ENCODE measurements at places on chromosomes 3 and 15.

GRCh38 chr3:14284694-14285547 is 106.3 kb downstream of the LSM3 start:
- DNase-seq = no peak

DNA sequence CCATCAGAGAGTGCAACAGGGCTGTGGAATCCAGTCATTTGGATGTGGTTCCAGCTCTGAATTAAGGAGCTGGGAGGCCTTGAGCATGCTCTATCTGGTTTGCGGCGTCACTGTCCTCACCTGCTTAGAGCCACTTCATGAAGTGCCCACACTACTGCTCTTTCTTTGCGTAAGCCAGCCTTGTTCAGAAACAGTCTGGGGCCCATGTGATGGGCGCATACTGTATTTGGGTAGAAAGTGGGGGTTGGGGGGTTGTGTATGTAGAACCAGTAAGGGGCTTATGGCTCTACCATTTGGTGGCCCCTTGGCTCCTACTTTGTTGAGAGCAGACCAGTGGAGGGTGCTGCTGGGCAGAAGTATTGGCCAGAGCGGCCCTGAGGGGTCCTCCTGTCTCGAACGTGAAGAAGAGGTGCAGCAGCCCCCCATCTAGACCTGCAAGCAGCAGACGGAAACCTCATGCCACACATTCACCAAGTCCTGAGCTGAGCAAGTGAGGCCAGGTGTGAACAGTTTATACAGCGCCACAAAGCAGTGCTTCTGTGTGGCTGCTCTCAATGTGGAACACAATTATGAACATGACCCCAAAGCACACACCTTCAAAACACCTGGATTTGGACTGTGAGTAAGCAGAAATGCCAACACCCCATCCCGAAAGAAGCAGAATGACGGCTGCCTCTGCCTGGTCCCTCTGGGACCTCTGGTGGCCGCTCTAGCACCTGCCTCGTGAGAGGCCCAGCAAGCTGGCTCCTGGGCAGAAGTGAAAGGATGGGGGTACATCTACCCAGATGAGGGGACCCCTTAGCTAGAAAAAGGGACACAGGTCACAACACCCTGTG is 26.6 kb downstream of the SRPRB start:
- DNase-seq = no peak

DNA sequence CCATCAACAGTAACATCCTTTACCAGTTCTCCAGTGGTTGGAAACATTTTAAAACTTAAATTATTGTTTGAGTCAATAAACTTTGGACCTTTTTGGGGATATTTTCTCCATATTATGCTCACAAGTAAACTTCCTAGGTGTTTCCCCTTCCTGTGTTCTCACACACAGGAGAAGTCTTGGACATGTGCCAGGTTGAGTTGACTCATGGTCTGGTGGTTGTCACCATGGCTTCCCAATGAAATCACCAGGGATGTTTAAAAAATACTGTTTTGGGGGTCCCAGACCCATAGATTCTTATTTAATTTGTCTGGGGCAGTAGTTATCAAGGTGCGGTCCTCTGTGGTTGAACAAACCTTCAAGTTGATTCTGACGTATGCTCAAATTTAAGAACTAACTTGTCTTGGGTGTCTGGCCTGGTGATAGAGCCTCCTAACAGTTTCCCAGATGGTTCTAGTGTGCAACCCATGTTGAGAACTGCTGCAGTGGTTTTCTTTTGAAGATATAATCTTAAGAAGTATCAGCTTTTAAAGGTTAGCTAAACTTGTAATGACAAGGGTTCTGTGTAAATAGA is 291.8 kb downstream of the EDEM1 start:
- DNase-seq = no peak

- no peak for DNase-seq
These were observed 5.5 kb upstream of the LEKR1 start for GRCh38 chr3:156820692-156821080.

DNA sequence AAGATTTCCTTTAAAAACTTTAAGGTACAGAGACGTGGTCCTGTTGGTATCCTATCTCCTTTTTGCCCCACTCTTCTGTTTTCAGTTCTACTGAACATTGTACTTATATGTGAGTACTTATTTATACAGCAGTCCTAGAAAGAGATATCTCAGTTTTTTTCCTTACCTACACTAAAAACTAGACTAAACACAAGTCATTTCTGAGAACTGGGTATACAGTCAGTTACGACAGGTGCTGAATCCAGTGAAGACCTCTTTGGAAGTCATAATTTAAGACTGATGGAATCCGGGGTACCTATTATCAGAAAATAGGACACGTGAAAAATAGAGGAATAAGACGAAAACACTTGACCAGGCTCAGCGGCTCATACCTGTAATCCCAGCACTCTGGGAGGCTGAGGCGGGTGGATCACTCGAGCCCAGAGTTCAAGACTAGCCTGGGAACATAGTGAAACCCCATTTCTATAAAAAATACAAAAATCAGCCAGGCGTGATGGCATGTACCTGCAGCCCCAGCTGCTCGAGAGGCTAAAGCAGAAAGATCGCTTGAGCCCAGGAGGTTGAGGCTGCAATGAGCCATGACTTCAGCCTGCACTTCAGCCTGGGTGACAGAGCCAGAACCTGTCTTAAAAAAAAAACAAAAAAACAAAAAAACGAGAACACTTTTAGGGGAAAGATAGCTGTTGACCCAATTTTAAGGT is 76.3 kb downstream of the KLHL25 start:
- DNase-seq = no peak

DNA sequence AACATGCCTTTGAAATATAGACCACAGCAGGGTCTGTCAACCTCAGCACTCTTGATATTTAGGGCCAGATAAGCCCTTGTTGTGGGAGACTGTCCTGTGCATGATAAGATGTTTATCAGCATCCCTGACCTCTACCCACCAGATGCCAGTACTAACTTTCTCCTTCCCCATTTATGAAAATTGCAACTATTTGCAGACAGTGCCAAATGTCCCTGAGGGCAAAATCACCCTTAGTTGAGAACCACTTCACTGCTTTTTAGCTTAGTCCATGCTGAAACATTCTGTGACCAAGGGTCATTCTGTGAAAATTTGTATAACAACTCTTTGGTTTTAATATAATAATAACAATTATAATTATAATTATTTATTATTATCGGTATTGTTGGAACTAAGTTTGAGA is 1032.4 kb downstream of the MCTP2 start:
- DNase-seq = no peak

- no peak for DNase-seq
These were observed 75.7 kb downstream of the LRRK1 start for GRCh38 chr15:100994597-100995446.

- DNase-seq = no peak
These were observed 8.1 kb downstream of the WDR82 start for GRCh38 chr3:52270252-52270754.

- no peak for DNase-seq
These were observed 5.3 kb downstream of the PLSCR2 start for GRCh38 chr3:146464005-146464595.

- DNase-seq = no peak
These were observed 92.4 kb downstream of the CLDN1 start for GRCh38 chr3:190229632-190230424.

- no peak for DNase-seq
These were observed 4.3 kb downstream of the ITIH1 start for GRCh38 chr3:52781741-52782140.

DNA sequence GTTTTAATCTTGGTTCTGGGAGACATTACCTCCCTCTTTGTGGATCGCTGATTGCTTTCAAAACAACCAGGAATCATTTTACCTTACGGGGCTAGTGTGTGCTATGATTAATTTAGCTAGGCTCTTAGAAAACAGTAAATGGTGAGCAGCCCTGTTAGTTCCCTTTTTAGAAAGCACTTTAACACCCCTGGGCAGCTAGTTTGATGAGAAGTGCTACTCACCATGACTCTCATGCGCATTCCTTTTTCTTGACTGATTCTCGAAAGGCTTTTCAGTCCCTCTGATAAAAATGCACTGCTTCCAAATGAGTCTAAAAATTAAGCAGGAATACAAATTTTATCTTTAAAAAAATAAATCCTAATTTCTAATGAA is 75.3 kb upstream of the LEKR1 start:
- no peak for DNase-seq

DNA sequence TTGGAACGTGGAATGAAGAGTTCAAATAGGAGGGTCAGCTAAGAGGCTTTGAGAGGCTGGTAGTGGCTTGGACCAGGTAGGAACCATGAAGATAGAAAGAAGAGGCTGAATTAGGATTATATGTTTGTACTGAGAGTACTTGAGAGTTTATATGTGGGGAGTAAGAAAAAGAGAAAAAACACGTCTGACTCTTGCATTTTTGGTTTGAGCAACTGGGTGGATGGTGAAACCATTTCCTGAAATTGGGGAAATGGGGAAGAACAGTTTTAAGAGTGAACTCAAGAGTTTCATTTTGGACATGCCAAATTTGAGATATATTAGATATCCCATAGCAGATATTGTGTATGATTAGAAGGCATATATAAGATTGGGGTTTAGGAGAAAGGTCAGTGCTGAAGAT is 92.9 kb upstream of the TNIK start:
- DNase-seq = no peak

DNA sequence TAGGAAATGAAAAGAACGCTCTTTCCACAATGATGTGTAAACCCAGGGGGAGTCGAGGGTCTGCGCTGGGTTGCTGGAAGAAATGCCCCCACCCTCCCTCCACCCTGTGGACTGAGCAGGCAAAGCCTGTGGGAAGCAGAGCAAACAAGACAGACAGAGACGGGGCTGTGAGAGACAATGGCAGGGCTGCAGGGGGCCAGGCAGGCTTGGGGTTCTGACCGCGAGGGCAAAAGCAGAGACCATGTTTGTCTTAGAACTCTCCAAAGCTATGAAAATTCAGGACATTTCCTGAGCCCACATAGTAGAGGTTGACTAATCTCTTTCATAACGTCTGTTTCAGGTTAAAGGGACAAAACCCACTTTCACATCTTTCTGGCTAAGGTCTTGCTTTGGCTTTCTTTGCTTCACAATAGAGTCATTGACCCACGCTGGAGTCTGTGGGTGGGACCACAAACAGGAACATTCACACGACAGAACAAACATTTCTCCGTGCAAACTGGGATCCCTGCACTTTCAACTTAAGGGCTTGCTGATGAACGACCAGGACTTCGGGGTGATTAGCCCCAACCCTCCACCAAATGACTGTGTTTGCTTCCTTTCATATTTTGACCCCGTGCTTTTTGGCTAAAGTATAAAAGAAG is 156.0 kb upstream of the TPM1 start:
- DNase-seq = no peak

- no peak for DNase-seq
These were observed 50.8 kb upstream of the PRR23E start for GRCh38 chr3:127141921-127142730.

- no peak for DNase-seq
These were observed 193.8 kb downstream of the BCHE start for GRCh38 chr3:165643425-165643824.

DNA sequence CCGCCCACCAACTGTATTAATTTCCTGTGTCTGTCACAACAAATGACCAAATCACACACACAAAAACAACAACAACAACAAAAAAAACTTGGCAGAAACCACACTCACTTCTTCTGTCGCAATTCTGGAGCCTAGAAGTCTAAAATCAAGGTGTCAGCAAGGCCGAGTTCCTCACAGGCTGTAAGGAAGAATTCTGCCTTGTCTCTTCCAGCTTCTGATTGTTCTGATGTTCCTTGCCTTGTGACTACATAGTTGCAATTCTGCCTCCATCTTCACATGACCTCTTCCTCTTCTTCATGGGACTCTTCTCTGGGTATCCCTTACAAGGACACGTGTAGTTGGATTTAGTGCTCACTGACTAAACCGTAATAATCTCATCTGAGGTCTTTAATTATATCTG is 61.4 kb downstream of the IL12A start:
- DNase-seq = no peak

GRCh38 chr3:21297304-21297703 is 453.7 kb downstream of the ZNF385D start:
- DNase-seq = no peak

DNA sequence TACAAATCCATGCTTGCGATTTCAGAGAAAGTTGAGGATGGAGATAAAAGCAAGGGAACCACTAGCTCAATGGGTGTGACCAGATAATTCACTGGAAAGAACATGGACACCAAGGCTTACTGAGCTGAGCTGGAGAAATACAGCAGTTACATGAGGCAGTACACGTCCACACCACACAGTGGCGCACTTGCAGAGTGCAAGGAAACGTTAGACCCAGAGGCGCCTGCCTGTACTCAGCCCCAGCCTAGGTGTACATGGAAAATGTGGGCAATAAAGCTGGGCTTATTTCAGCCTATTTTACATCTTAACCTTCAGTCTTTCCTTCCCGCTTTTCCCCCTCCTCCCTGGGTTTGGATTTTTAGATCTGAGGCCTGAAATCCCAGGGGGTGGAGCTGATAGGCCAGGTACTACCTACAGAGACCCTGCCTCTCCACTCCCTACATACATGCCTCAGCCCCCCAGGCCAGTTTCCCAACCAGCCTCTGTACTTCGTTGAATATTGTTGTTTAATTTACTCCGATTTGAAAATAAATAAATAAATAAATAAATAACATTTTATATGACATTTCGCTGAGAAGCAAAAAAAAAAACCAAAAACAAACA is 60.1 kb downstream of the PCOLCE2 start:
- DNase-seq = peak; percentile 49

- DNase-seq = no peak
These were observed 66.6 kb upstream of the ST8SIA2 start for GRCh38 chr15:92327033-92327432.

DNA sequence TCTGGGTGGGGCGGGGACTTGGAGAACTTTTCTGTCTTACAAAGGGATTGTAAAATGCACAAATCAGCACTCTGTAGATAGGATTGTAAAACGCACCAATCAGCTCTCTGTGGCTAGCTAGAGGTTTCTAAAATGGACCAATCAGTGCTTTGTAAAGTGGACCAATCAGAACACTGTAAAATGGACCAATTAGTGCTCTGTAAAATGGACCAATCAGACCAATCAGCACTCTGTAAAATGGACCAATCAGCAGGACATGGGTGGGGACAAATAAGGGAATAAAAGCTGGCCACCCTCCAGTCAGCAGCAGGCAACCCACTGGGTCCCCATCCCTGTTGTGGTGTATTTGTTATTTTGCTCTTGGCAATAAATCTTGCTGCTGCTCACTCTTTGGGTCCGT is 77.7 kb downstream of the KLF13 start:
- DNase-seq = no peak

GRCh38 chr3:124246949-124247348 is 255.0 kb upstream of the ROPN1 start:
- DNase-seq = no peak

DNA sequence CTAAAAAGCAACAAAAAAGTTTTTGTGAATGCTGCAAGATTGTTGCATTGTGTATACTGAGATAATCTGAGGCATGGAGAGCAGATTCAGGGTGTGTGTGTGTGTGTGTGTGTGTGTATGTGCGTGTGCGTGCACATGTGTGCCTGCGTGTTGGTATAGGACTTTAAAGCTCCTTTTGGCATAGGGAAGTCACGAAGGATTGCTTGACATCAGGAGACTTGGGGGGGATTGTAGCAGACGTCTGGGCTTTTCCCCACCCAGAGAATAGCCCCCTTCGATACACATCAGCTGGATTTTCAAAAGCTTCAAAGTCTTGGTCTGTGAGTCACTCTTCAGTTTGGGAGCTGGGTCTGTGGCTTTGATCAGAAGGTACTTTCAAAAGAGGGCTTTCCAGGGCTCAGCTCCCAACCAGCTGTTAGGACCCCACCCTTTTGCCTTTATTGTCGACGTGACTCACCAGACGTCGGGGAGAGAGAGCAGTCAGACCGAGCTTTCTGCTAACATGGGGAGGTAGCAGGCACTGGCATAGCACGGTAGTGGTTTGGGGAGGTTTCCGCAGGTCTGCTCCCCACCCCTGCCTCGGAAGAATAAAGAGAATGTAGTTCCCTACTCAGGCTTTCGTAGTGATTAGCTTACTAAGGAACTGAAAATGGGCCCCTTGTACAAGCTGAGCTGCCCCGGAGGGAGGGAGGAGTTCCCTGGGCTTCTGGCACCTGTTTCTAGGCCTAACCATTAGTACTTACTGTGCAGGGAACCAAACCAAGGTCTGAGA is 4.7 kb downstream of the BHLHE40 start:
- DNase-seq = no peak
